Upper lobe of right lung (tissue), 1 donor: ENCODE measurements at places on chromosomes 12 and 14. TPM values are rescaled to one million over a fixed set of nuclear protein-coding genes. Genes with fewer than 3 reads are reported as not detected.
A peak's percentile ranks its signal among the peaks of the same experiment; 100 is the strongest.

- DNase-seq: no peak
- H3K4me1 ChIP-seq: no peaks in the 10 kb centered on the region
- no peak overlapping the region for H3K4me3 ChIP-seq
- no peaks in the 10 kb centered on the region for H3K36me3 ChIP-seq
- H3K27me3 ChIP-seq: no peaks in the 10 kb centered on the region
These were observed 229.9 kb downstream of the AKAP6 start for GRCh38 chr14:32559048-32559447.

TAS2R8 gene
- total RNA-seq: not detected

- no peaks in the 10 kb centered on the region for H3K4me1 ChIP-seq
- no peaks in the 10 kb centered on the region for H3K36me3 ChIP-seq
- no peak overlapping the region for H3K4me3 ChIP-seq
These were observed 461.7 kb downstream of the GXYLT1 start for GRCh38 chr12:41683023-41683422.

KRT6C gene
- not detected for total RNA-seq

DNA sequence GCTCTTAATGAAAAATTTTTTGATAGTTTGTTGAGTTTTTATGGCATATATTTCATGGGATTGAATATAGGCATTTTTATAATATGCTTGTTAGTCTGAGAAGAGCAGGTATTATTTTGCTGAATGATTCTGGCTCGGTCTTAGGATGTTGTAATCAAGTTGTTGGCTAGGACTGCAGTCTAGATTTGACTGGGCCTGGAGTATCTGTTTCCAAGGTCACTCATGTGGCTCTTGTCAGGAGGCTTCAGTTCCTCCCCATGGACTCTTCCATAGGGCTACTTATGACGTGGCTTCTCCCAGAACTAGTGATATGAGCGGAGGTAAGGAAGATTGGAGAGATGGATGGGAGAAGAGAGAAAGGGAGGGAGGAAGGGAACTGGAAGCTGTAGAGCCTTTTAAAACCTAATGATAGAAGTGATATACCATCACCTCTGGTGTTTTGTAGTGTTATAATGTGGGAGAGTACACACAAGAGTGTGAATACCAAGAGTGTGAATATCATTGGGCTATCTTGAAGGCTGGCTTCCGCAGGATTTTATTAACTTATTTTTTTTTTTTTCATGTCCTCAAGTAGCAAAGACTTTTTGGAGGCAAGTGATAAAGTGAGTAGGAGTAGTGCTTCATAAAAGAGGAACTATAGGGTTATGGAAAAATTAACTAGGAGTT is 4.4 kb downstream of the MNAT1 start:
- peaks cover 12% of the 10 kb centered on the region for H3K4me1 ChIP-seq
- no peak for DNase-seq
- H3K36me3 ChIP-seq: no peaks in the 10 kb centered on the region
- no peaks in the 10 kb centered on the region for H3K27me3 ChIP-seq

JKAMP gene
- 34.4 TPM for total RNA-seq

DNA sequence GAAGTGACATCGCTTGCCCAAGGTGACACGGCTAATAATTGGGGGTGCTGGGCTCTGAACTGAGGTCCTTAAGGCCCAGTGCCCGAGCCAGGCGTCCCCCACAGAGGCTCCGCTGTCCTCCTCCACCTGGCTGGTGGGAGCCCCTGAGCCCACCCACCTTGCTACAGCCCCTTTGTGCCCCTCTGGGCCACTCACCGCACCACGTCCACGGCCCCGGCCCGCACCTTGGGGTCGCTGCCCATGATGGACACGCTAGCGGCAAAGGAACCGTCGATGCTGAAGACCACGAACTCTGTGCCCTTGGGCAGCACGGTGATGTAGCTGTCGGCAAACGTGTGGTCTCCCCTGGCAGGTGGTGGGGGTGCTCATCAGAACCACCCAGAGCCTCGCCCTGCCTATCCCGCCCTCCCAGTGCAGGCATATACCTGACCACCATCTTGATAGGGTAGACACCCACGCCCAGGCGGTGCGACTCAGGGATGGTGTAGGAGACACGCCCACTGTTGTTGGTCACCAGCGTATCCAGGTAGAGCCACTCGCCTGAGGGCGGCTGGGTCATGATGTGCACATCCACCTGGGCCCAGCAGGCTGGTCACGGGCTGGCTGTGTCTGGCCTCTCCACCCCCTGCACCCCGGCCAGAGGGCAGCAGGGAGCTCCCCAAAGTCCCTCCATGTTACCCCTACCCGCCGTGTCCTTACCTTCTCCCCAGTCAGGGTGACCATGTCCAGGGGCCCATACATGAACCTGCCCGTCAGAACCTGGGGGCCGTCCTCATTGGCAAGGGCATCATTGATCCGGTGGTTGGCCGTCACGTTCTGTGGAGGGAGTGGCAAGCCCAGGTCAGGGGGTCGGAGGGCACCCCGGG is 6.8 kb downstream of the ARL6IP4 start:
- no peak for DNase-seq
- no peak overlapping the region for H3K27ac ChIP-seq
- no peaks in the 10 kb centered on the region for H3K27me3 ChIP-seq
- peaks cover 10% of the 10 kb centered on the region for H3K36me3 ChIP-seq
- H3K4me1 ChIP-seq: peaks cover 26% of the 10 kb centered on the region

GRCh38 chr12:66168410-66168809 is 1.4 kb downstream of the TMBIM4 start:
- peaks cover 17% of the 10 kb centered on the region for H3K4me1 ChIP-seq
- H3K4me3 ChIP-seq: peak overlapping the region; percentile 86
- H3K27ac ChIP-seq: peak overlapping the region; percentile 100
- no peaks in the 10 kb centered on the region for H3K36me3 ChIP-seq

DNA sequence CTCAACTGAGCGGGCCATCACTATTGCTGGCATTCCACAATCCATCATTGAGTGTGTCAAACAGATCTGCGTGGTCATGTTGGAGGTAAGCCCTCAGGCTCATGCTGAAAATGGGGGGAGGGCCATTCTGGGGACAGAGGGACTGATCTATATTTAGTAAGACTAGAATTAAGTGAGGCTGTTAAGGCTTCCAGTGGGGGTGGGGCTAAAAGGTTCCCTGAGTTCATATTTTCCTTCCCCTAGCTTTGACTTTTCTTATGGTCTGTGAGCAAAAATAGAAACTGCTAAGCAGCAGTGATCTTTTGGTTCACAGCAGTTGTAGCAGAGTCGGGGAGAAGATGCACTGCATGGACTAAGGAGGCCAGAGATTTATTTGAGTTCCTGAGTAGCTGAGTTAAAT is 9.2 kb downstream of the PCBP2 start:
- no peak overlapping the region for H3K27ac ChIP-seq
- H3K36me3 ChIP-seq: peaks cover 100% of the 10 kb centered on the region
- H3K27me3 ChIP-seq: no peaks in the 10 kb centered on the region
- H3K4me1 ChIP-seq: peaks cover 8% of the 10 kb centered on the region

KRT6B gene
- total RNA-seq: not detected

- peaks cover 5% of the 10 kb centered on the region for H3K27me3 ChIP-seq
- H3K36me3 ChIP-seq: no peaks in the 10 kb centered on the region
- no peak for DNase-seq
- H3K4me3 ChIP-seq: no peak overlapping the region
These were observed 6.7 kb upstream of the IL22 start for GRCh38 chr12:68260153-68260552.

DNA sequence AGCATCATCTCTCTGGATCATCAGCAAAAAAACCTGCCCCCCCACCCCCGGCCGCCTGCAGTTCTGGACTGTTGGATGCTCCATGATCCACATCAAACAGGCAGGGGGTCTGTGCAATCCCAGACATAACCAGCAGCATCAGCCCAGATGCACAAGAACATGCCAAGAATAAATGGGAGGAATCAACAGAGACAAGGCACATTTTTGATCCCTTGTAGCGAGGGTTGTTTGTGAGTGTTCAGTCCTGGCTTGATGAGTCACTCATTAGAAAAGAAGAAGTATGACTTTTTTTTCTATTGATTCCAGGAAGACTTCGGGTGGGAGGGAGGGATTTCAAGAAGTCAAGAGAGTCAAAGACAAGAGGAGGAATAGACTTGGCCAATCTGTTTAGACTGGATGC is 244.2 kb downstream of the KSR2 start:
- no peak overlapping the region for H3K4me3 ChIP-seq
- H3K4me1 ChIP-seq: no peaks in the 10 kb centered on the region
- no peak for DNase-seq

- H3K27ac ChIP-seq: no peak overlapping the region
- H3K4me1 ChIP-seq: no peaks in the 10 kb centered on the region
- H3K36me3 ChIP-seq: no peaks in the 10 kb centered on the region
- no peaks in the 10 kb centered on the region for H3K27me3 ChIP-seq
These were observed 380.1 kb downstream of the NOVA1 start for GRCh38 chr14:26217778-26218177.

GRCh38 chr14:74636424-74637177 is 24.6 kb upstream of the LTBP2 start:
- DNase-seq: no peak
- no peaks in the 10 kb centered on the region for H3K27me3 ChIP-seq
- no peaks in the 10 kb centered on the region for H3K4me1 ChIP-seq
- no peaks in the 10 kb centered on the region for H3K36me3 ChIP-seq
- no peak overlapping the region for H3K27ac ChIP-seq

DNA sequence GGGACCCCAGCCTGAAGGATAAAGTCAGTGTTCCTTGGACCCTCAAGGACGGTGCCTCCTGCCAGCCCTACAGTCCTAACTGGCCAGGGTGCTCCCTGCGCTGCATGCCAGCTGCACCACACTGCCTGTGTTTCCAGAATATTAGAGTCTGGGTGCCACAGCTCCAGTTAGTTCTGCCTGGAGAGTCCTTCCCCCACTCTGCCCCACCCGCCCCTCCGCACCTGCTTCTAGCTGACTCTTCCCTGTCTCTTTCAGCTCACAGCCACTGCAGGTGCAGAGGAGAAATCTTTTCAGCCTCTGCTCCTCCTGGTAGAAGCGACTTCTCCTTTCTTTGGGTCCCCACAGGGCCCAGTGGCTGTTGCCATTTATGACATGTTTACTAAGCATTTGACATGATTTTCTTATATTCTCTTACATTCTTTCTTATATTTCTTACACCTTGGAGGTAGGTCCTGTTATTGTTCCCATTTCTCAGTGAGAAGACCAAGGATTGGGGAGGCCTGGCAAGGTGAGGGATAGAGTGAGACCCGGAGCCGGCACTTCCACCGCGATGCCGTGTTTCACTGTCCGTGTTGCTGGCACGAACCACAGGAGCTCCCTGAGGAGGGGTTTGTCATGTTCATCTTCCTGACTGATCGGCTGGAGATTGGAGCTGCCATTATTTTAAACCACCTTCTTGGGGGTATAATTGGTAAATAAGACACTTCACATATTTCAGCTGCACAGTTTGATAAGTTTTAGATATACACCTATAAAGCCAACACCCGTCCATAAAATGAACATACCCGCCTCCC is 29.4 kb downstream of the SYNE3 start:
- H3K27ac ChIP-seq: no peak overlapping the region
- H3K27me3 ChIP-seq: no peaks in the 10 kb centered on the region
- no peaks in the 10 kb centered on the region for H3K36me3 ChIP-seq
- DNase-seq: no peak
- H3K4me3 ChIP-seq: no peak overlapping the region
